ENCODE measurements at places on chromosomes 13 and 19.

DNA sequence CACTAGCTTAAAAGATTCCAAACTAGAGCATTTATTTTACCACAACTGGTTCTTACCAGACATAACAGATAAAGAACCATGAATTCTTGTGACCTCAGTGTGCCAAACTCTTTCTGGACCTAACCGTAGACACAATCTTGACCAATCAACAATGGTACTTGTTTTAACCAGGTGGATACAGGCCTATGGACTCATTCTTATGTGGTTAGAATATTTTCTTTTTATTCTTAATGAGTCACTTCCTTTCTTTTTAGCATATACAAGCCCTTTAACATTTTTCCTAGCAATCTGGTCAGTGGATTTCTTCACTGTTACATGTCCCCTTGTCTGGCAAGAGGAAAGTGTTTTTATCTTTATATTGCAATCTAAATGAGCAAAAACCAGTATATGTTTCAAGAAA, 792.1 kb upstream of the SPRY2 start:
- DNase-seq, result no peak

GRCh38 chr19:48676887-48677286, 4.1 kb upstream of the NTN5 start:
- DNase-seq, result no peak

- DNase-seq, result no peak
These were observed at the start of gene PCDH8 for GRCh38 chr13:52848455-52849195. PCDH8 (minus strand) TSS chr13:52848640; CDS start chr13:52848436, 204 bp downstream.

DNA sequence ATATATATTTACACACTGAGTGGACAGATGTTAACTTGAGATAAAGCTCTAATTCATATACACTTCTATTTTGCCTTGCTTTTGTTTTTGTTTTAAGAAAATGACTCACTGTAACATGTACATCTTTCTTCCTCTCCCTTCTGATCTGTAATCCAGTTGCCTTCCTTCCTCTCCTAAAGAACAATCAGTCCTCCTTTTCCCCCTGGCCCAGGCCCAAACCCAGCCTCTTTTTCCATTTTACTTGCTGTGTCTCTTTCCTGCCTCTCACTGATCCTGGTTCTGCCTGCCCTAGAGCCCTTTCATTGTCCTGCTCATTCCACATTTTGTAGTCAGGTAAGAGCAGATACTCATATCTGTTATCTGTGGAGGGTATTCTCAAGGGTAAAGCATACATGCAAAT, 50.8 kb downstream of the ZAR1L start:
- no peak for DNase-seq

- DNase-seq, result no peak
These were observed 110.5 kb downstream of the LRCH1 start for GRCh38 chr13:46663206-46664037.

GRCh38 chr19:54316746-54317107, 3.8 kb upstream of the LILRA5 start:
- DNase-seq, result peak; percentile 39

DNA sequence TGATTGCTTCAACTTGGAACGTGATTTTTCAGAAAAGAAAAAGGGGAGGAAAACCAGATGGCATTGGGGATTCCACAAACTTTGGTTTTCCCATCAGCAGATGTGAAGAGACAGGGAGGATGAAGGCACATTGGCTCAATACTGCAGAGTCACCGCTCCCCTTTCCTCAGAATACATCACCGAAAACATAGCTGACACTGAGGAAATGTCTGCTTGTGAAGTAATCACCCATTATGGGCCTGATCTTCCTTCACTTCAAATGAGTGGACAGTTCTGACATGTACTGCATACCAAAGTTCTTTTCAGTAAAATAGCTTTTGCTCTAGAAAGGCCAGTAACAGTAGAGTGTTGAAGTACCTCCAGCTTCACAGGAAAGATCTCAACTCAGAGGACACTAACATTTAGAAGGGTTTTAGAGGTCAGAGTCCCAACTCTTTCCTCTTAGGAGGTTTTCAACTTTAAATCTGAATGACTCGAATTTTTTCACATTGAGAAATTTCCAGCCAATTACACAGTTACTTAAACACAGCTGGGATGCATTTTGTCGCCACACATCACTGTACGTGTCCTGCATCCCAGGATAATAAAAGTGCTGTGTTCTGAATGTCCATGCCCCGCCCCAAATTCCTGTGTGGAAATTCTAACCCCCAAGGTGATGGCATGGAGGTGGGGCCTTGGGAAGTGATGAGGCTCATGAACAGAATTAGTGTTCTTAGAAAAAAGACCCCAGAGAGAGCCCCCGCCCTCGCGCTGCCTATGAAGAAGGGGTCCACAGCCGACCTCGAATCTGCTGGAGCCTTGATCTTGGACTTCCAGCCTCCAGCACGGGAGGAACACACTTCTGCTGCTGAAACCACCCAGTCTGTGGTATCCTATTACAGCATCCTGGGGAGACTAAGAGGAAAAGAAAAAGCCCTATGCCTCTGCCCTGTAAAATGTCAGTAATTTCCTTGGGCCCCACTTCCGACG, 77.7 kb downstream of the COL4A1 start:
- DNase-seq, result no peak

GRCh38 chr19:38912600-38913514, 871 bp upstream of the CCER2 start:
- DNase-seq, result no peak

DNA sequence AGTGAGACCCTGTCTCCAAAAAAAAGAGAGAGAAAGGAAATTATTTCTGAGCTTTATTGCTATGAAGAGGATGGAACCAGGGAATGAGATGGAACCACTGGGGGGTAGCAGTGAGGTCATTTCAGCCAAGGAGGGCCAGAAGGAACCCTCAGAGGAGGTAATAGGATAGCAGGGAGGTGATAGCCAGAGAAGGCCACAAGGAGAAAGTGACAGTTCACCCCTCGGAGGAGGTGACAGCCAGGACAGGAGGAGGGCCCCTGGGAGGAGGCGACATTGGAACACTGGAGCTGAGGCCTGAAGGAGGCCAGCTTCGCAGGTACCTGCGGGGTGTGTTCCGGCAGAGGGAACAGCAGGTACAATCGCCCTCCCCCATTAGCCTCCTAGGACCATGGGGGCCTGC, 675 bp upstream of the PGPEP1 start:
- DNase-seq, result no peak

- no peak for DNase-seq
These were observed 157.4 kb downstream of the MZT1 start for GRCh38 chr13:72570019-72570418.

DNA sequence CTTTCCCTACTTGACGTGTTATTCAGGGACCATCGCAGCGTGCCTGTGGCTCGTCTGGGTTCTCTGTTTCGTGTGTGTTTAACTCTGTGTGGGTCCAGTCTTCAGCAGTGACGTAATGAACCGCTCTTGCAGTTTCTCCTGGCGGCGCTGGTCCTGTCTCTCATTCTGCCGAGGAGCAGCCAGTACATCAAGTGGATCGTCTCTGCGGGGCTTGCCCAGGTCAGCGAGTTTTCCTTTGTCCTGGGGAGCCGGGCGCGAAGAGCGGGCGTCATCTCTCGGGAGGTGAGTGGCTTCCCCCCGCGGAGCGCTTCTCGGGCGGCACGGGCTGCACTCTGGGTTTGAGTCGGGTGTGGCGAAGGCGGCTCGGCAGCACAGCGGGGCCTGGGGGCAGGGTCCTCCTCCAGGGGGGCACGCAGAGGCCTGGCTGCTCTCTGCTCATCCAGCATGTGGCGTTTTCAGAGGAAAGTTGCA, 36.3 kb upstream of the TFDP1 start:
- DNase-seq, result no peak

- DNase-seq, result no peak
These were observed 107.9 kb upstream of the SLC7A1 start for GRCh38 chr13:29703421-29703820.

- no peak for DNase-seq
These were observed 158.9 kb downstream of the ZIC5 start for GRCh38 chr13:99812625-99813024.

DNA sequence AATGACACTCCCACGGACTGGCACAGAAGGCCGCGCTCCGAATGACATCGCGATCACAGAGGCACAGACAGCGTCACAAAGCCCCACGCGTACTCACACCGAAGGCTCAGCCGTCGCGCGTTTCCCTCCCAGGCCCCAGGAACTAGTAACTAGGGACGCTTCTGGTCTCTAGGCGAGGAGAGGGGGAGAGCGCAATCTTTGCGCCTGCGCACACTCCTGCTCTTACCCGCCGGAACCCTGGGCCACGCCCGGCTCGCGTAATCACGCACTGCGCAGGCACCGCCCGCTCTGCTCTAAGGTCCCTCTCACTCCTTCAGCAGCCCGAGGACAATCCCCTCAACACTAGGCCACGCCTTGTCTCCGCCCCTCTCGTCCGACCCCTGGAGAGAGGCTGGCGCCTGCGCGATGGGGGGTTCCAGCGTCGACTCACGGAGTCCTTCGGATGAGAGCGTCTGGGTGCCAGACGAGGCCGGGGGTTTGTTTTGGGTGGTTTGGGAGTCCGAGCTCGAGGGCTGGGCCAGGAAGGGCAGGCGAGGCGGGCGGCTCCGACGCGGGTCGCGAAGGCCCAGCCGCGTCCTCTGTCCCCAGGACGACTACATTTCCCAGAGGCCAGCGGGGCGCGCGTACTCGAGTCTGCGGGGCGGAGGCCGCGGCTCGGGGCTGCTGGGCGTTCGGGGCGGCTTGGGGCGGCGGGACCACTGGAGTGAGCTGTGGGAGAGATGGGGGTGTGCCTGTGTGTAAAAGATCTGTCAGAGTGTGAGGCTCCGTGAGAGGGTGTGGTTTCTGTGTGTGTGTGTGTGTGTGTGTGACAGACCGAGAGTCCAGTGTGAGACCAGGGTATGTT, at the start of gene ZNF471:
ZNF471 (plus strand) TSS at position 410 of the 844 bp plus-strand sequence. CDS start 3,717 bp downstream, outside the sequence.
- peak; percentile 95 for DNase-seq

DNA sequence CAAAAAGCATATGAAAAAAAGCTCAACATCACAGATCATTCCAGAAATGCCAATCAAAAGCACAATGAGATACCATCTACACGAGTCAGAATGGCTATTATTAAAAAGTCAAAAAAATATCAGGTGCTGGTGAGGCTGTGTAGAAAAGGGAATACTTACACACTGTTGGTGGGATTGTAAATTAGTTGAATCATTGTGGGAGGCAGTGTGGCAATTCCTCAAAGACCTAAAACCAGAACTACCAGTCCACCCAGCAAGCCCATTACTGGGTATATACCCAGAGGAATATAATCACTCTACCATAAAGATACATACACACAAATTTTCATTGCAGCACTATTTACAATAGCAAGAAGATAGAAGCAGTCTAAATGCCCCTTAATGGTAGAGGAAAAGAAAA, 529.9 kb downstream of the SLITRK1 start:
- no peak for DNase-seq

- DNase-seq, result peak; percentile 88
These were observed at the start of gene NUDT19 for GRCh38 chr19:32691291-32691951. NUDT19 (plus strand) TSS chr19:32691821; CDS start chr19:32691961, 140 bp downstream.

DNA sequence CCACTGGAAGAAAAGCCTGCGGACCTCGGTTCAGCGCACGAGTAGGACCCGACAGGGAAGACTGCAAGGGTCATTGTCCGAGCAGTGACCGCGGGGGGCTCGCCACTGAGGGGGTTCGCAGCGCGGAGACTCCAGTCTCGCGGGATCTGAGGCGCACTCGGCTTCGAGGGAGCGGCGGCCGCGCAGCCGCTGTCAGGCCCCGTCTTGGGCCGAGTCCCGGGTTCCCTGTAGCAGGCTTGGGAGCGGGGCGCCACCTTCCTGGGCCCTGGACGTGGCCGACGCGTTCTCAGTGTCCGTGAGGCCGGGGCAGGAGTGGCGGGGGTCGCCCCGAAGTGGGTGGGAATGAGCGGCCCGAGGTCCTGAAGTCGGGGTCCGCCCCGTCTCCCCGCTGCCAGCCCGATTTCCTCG, 474 bp upstream of the FAM174C start:
- no peak for DNase-seq

- no peak for DNase-seq
These were observed 581.0 kb upstream of the SPRY2 start for GRCh38 chr13:80921971-80922370.

GRCh38 chr13:91778123-91778522, 379.7 kb downstream of the GPC5 start:
- DNase-seq, result no peak

DNA sequence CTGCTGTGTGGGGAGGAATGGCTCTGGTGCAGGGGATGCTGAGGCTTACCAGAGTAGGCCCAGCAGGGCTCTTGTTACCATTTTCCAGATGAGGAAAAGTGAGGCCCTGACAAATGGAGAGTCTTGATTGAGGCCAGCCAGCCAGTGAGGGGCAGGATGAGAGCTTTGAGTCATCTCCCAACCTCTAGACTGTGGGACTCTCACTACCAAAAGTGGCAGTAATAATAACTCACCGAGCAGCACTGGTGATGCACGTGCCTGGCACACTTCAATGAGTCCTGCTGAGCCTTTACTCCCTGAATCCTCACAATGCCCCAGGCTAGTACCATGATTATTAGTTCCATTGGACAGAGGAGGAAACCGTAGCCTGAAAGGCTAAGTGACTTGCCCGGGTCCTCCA, 7.8 kb downstream of the CIC start:
- no peak for DNase-seq

DNA sequence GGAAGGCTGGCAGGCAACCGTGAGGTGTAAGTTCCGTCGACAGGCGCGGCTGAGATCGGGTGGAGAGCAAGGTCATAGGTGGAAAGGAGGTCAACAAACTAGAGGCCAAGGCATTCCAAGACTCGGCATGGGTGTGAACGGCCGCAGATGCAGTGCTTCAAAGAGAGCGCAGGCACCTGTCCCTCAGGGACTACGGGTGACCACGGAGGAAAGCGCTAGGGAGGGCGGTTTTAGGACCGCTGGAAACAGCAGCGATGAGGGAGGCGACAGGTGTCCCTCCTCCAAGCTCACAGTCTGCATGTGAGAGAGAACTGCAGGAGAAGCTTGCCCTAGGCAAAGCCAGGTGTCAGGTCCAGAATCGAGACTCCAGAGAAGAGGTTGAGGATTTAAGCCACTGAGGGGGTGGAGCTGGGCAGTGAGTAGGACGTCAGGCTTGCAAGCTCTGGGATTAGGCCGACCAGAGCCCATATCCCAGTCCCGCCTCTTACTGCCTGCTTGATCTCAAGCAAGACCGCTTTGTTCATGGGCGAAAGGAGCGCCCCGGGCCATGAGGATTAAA, 1.6 kb upstream of the MLNR start:
- DNase-seq, result no peak

DNA sequence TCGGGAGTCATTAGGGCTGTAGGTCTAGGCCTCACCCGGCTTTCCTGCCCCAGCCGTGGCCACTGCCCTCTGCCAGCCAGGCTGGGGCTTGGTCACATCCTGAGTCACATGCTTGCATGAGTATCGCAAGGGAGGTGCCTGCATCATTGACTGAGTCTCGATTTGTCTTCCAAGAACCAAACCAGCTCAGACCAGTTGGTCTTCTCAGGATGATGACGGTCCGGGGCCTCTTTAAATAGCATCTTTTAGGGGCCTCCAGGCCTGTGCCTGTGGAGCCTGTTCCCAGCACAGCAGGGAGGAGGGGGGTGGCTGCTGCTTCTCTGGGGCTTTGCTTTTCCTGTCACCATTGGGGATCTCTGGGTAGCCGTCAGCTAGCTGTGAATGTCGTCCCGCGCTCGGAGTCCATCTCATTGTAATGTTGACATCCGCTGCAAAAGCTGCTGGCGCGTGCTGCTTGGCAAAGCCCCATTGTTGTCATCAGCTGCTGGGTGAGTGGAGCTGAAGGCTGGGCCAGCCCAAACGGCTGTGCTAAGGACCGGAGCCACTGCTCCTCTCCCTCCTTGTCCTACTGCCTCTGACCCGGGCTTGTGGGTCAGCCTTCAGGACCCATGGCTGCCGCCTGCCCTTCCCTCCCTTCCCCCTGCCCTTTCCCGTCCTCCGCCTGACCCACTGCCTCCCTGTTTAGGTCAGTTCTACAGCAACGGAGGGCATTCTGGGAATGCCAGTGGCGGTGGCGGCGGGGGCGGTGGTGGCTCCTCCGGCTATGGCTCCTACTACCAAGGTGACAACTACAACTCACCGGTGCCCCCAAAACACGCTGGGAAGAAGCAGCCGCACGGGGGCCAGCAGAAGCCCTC, 14.3 kb upstream of the QTRT1 start:
- no peak for DNase-seq

Data from activated CD8-positive, alpha-beta T cell treated with anti-CD3 and anti-CD28 coated beads, Interleukin-2, amount 10 ng/mL, durations not matched to agents 7 days and 5 days (primary cell).